GM12865 (cell line): ENCODE measurements at places on chromosomes 12 and 14.
A peak's percentile ranks its signal among the peaks of the same experiment; 100 is the strongest.

- no peak for DNase-seq
Measured at GRCh38 chr14:106562451-106562850, 1036.1 kb downstream of the TMEM121 start.

DNA sequence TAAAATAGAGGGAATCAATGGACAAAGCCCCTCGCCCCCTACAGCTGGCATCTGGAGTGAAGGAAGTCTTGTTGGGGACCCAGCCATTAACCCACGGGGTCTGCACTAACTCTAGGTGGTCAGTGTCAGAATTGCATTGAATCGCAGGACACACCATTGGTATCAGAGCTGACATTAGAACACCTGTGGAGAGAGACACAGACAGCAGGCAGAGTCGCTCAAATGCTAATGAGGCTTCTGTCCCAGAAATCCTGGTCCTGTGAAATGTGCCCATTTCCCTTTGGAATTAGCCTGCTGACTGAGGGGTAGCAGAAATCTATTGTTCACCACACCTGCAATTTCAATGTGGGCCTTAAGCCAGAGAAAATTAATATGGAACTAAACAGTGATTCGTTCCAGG lies 33.0 kb downstream of the TMEM132D start:
- DNase-seq, result no peak

GRCh38 chr12:103043531-103044486 lies 86.3 kb downstream of the ASCL1 start:
- no peak for DNase-seq

- no peak for DNase-seq
Measured at GRCh38 chr12:121719926-121720414, 7.4 kb downstream of the TMEM120B start.

DNA sequence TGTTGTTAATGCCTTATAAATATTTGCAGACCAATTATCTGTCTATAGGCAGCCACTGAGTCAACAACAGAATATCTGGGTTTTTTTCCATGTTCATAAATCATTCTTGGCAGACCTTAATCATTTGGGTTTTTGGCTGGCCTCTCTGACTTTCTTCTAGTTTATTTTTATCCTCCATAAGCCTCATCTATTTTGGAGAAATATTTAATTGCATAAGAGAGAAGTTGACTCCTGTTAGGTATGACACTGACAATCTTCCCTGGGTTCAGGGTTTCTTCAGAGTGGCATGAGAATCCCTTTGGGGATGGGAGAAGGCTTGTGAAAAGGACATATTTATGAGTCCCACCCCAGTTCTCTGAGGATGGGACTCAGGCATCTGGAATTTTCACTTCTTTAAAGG lies 299.8 kb downstream of the NRXN3 start:
- no peak for DNase-seq

DNA sequence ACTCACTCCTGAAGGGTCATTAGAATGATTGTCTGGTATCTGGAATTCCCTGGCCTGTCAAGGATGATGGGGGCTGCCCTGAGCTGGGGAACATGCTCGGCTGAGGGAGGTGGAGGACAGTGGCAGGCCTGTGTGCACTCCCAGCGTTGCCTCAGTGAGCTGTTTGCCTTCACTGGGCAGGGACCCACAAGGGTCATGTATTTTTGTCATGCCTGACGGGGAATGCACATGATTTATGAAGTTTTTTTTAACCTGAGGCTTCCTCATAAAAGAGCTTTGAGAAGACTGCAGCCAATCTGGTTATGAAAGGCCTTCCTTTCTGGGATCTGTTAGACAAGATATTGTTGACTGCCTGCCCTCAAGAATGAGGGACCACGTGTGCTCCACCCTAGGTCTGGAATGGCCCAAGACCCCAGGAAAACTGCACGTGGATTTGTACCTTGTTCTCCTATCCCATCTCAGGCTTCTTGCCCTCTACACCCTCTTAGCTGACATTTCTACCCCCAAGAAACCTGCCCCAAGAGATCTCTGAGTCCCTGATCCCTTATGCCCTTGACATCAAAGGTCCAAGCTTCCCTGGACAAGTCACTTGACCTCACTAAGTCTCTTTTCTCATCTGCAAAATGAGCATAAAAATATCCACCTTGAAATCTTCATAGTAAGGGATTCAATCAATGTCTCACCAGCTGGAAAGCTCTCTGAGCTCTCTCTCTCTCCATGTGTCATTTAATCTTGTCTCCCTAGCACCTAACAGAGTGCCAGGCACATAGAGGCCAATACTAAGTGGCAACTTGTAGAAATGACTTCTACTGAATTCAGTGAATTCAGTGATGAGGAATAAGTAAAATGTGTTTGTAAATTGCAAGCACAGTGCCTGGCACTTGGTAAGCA lies 24.5 kb upstream of the COL2A1 start:
- no peak for DNase-seq

GRCh38 chr12:57795354-57795753 lies 12.8 kb downstream of the TSFM start:
- no peak for DNase-seq

- DNase-seq, result no peak
Measured at GRCh38 chr14:99183311-99183710, 88.7 kb downstream of the BCL11B start.

DNA sequence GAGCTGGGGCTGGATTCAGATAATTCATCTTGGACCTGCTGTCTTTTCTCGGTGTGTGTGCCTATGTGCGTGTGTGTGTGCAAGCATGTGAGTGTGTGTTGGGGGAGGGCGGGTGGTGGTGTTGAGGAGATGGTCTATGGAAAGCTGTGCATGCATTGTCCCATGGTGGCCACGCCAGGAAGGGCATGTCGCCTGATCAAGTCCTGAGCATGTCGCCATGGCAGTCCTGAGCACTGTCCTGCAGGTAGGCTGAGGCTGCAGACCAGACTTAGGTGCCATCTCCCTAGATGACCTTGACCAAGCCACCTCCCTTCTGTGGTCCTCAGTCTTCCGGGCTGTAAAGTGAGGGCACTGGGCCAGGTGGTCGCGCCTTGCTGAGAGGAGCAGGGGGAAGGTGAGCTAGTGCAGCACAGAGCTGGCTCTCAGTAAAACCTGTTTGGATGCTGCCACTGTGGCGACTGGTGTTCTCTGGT lies 81.4 kb downstream of the PAPOLA start:
- no peak for DNase-seq

- DNase-seq, result no peak
Measured at GRCh38 chr14:98711453-98711852, 560.5 kb downstream of the BCL11B start.

GRCh38 chr14:39369029-39369428 lies 63.2 kb downstream of the FBXO33 start:
- DNase-seq, result no peak

DNA sequence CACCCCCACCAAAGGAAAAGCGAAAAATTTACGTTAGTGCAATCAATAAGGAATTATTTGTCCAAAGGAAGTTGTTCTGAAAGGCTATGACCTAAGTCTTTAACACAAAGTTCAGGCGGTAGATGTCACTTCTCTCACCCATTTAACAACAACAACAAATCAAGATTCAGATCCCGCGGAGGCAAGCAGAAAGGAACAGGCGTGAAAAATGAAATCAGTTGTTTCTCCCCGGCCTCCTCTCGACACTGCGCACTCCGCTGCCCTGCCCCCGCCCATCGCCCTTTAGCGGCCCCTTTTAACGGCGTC lies 1.4 kb downstream of the DENND5B start:
- DNase-seq, result peak; percentile 85

- DNase-seq, result no peak
Measured at GRCh38 chr12:48695859-48696258, 13.8 kb upstream of the KANSL2 start.

DNA sequence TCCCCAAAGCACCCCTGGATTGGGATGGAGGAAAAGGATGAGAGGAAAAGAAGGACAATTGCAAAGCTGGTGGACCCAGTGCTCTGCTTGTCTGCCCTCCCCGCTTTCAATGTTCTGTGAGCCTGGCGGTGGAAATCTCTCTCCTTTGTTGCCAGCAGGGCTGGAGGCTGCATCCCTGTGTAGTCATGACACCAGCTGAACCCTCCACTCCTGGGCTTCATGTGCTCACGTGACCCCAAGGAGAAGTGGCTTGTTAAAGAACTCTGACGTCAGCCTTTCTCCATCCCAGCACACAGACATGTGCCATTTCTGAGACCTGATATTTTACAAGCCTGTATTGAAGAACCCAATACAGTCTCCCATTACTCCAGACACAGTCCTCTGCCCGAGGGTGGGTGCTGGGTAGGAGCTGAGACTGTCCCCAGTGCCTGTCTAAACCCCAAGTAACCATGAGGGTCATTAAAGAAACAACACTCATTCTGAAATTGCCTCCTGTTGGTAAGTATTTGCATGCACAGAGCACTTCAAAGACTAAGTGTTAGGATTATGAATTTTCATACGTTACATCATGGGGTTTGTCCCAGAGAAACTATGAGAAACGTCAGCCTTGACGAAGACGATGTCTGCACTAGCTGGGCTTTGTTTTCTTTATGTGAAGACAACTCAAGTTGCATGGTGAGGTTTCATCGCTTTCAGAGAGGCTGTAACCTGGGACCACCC lies 21.7 kb downstream of the GALNT16 start:
- peak; percentile 36 for DNase-seq

DNA sequence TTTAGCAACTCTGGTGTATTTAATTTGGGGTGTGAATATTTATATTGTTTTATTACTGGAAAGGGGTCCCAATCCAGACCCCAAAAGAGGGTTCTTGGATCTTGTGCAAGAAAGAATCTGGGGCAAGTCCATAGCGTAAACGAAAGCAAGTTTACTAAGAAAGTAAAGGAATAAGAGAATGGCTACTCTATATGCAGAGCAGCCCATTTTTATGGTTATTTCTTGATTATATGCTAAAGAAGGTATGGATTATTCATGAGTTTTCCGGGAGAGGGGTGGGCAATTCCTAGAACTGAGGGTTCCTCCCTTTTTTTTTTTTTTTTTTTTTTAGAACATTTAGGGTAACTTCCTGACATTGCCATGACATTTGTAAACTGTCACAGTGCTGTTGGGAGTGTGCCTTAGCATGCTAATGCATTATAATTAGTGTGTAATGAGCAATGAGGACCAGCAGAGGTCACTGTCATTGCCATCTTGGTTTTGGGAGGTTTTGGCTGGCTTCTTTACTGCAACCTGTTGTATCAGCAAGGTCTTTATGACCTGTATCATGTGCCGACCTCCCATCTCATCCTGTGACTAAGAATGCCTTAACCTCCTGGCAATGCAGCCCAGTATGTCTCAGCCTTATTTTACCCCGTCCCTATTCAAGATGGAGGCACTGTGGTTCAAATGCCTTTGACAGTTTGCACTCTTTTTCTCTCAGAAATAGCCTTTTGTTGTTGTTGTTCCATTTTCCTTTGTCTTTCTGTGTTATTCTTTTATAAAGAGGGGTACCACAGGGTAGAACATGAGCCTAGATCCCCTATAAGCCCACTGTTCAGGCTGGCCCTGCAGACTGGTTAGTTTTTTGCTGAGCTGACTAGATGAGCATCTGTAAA lies 75.5 kb upstream of the DCD start:
- DNase-seq, result peak; percentile 53

DNA sequence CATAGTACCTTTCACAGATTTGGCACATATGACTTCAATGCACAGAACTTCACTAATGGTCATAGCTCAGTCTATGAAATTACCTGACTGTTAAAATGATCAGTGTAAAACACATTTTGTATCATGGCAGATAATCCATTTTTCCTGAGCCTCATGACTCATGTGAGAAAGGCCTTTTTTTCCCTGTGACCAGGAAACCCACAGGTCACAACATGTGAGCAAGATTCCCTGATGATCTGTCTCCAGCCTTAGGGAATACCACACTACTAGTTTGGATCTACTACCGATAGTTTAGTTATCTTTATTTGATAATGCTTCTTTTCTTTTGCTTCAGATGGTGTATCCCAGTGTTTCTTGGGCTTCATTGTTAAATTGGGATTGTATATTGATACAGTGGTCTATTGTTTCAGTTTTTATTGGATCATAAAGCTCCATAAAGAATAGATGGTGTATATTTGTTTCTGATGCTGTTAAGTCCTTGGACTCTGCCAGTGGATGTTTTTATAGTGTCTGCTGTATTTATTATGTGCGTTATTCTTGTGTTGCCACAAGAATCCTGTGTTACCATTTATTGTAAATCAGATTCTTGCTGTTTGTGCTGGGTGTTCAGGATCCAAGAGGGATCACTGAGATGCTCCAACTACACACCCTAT lies 248.7 kb upstream of the PELI2 start:
- no peak for DNase-seq

DNA sequence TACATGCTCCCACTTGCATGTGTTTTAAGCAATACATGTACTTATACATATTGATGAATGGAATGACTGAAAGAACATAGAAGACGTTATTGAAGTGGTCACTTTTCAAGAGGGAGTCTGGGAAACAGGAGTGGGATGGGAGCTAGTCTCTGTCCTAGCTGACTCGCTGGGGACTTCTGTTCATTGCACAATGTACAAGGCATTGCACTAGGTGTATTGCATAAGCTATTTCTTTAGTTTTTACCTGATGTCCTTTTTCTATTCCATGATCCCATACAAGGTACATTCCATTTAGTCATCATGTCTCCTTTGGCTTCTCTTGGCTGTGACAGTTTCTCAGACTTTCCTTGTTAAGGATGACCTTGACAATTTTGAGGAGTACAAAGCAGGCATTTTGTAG lies 4.0 kb upstream of the MYO1H start:
- DNase-seq, result no peak

DNA sequence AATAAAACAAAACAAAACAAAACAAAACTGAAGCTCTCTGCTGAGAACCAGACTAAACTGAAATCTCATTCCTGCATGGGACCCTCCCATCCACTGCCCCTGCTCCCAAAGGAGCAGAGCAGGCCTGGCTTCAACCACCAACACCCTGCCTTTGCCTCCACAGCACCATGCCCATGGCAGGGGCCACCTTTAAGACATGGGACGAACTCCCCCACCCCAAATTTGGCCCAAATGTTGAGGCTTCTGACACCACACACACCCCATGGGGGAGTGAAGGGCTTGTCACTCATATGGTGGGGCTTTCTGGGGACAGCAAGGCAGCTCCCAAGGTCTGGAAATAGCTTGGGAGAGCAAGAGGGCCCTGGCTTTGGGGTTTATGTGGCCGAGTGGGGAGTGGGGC lies 177.2 kb downstream of the KIF26A start:
- no peak for DNase-seq

GRCh38 chr12:29537298-29537697 lies 39.8 kb upstream of the OVCH1 start:
- no peak for DNase-seq

DNA sequence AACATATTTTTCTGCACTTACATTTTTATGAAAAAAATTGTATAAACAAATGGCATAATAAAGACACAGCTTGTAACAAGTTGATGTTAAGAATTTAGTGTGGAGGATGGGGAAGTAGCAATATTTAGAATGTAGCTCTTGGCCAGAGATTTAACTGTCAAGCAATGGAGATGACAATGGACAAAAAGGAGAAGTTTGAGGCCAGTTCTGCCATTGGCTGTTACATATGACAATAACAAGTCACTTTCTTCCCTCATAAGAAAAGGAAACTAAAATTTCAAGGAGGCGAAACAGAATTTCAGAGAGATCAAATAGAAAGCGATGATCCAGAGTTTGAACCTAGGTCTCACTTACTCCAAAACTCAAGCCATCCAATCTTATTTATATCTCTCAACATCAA lies 122.8 kb upstream of the CCDC175 start:
- DNase-seq, result no peak

GRCh38 chr12:83323866-83324265 lies 637.2 kb downstream of the TMTC2 start:
- no peak for DNase-seq
